ENCODE measurements at places on chromosomes 7 and 10.

DNA sequence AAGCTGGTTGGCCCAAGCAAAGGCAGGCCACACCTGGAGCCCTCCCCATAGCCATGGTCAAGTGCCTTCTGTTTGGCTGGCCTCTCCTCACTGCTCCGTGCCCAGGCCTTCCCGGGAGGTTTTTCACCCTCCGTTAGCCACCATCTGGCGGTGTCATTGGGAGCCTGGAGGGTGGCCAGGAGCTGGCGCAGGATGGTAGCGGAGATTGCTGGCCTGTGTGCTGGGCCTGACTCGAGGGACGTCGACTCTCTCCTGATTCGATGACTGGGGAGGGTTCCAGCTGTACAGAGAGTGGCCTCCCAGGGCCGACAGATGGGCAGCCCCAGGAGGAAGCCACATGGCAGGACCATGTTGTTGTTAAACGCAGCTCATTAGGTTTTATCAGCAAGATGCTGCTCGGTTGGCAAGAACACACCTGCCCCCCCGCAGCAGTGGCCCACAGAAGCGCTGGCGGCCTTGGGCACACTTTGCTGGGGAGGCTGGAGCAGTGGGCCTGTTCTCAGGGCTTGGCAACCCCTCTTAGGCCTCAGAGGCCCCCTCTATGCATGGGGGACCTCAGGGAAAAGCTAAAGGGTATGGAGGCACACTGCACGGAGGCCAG lies 64.0 kb upstream of the CACUL1 start:
- no peak for DNase-seq

GRCh38 chr7:159117366-159118196 lies 27.1 kb downstream of the VIPR2 start:
- DNase-seq = no peak

DNA sequence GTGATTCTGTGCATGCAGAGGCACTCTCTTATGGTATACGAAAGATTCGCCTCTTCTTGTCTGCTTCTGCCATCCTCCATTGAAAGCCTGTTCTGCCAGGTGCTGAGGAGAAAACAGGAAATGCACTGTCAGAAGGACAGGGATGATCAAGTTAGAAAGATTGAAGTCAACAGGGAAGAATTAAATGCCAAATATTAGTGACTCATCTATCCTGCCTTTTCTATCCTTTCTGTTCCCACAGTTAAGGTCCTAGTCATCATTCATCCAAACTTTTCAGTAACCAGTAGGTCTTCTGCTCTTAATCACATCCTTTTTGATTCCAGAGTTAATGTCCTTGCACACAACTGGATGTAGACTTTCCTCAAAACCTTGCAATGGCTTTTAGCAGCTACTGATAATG lies 4.8 kb upstream of the ZNF783 start:
- no peak for DNase-seq

DNA sequence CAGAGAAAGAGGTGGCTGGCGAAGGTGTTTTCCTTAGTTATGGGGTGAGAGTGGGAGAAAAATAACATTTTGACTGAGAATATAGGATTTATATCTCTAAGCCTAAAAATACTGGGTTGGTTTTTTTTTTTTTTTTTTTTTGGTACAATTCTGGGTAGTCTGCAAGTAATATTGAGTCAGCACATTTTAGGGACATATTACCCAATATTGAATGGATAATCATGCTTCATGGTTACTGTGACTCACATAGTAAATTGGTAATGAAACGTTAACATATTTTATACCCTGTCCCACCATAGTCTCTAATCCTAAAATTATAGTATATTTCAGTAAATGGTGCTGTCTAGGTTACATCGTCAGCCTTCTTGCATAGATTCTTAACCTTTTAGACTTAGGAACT lies 91.4 kb downstream of the TPST1 start:
- no peak for DNase-seq

GRCh38 chr10:55820071-55820470 lies 541.0 kb downstream of the ZWINT start:
- no peak for DNase-seq

DNA sequence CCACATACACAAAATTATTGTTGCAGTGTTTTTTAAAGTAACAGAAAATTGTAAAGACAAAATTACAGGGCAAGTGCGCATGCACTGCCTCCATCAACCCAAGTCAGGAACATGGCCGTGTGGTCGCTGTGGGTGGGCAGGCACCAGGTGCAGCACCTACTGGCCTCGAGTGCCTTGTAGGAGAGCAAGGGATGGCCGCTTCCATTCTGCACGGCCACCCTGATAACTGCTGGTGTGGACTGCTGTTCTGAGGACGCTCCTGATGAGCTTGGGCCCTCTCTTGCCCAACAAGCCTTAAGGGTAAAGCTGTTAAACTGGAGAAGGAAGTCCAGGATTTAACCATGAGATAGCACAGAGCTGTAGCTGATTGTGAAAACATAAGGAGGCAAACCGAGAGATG lies 124.6 kb upstream of the PPP1R9A start:
- DNase-seq = no peak

GRCh38 chr7:71566991-71567390 lies 435.0 kb downstream of the GALNT17 start:
- no peak for DNase-seq

- DNase-seq = no peak
Measured at GRCh38 chr10:30778769-30779168, 149.2 kb upstream of the LYZL2 start.

GRCh38 chr7:114530057-114530611 lies 115.5 kb downstream of the FOXP2 start:
- DNase-seq = peak; percentile 33

DNA sequence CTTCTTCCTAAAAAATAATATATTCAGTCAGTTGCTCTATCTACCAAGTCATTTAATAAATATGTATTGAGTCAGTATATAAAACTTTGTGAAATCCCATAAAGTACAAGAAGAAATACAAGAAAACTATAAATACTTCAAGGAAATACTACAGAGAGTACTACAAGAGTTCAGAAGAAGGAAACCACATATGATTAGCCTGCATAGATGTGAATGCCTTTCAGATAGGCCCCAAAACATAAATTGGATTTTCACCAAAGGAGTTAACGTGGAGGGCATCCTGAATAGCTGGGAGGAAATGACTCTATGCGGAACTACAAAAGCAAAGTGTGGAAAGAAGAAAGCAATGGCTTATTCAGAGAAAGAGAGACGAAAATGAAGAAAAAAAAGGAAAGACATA lies 120.1 kb downstream of the LRRN3 start:
- no peak for DNase-seq

DNA sequence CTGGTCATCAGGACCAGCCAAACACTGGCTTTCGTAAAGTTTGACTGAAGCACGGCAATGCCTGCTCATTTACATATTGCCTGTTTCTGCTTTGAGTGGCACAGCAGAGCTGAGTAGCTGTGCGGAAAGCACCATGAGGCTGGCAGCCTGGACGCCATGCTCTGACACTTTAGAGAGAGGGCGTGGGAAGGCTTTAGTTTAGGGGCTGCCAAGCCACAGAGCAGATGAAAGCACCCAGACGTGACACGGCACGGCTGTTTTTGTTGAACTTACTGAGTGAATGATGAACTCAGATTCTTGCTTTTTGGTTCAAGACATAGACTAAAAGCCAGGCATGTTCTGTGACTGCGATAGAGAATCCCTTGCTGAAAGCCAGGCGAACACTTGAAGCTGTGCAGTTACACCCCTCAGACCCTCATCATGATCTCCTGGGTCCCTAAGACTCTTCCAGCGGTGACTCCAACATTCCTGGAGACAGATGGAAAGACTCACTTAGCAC lies 182.1 kb downstream of the ZMYND11 start:
- no peak for DNase-seq

- no peak for DNase-seq
Measured at GRCh38 chr10:49300140-49300974, 1.4 kb downstream of the C10orf71 start.

GRCh38 chr10:54496852-54497251 lies 304.2 kb downstream of the PCDH15 start:
- no peak for DNase-seq

DNA sequence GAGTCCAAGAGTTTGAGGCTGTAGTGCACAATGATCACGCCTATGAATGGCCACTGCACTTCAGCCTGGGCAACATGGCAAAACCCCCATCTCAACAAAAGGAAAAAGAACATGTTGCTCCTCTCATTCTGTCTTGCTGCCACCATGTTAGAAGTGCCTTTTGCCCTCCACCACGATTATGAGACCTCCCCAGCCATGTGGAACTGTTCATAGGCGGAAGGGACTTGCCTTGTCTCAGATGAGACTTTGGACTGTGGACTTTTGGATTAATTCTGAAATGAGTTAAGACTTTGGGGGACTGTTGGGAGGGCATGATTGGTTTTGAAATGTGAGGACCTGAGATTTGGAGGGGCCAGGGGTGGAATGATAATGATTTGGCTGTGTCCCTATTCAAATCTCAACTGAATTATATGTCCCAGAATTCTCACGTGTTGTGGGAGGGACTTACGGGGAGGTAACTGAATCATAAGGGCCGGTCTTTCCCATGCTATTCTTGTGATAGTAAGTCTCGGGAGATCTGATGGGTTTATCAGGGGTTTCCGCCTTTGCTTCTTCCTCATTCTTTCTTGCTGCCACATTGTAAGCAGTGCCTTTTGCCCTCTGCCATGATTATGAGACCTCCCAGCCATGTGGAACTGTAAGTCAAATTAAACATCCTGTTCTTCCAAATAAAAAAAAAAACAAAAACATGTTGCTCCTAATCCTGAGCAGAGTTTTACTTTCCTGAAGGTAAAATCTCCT lies 22.3 kb downstream of the DLG5 start:
- no peak for DNase-seq

GRCh38 chr7:72462311-72462710 lies 50.2 kb upstream of the CALN1 start:
- no peak for DNase-seq

- DNase-seq = no peak
Measured at GRCh38 chr7:101538596-101539459, 90.3 kb downstream of the MYL10 start.

- DNase-seq = no peak
Measured at GRCh38 chr7:6007386-6007785, 1.5 kb downstream of the PMS2 start.

DNA sequence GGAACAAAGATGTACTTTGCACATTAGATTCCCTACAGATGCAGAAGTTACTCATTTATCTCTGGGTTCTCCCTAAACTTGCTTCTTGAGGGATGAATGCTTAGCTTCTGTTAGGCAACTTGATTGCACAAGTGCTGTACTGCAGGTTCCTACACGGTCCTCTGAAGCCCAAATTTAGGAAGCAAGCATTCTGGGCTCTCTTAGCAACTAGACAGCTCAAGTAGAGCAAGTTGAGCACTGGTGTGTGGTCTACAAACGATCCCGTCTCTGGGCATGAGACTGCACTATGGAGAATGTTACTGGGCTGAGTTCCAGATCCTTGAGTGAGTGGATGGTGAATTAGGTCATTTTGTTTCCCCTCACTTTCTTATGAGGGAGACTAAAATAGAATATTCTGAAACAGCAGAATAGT lies 14.3 kb downstream of the SEMA3D start:
- DNase-seq = no peak

GRCh38 chr10:28241741-28242399 lies 61.0 kb downstream of the MPP7 start:
- DNase-seq = no peak

- no peak for DNase-seq
Measured at GRCh38 chr10:127577376-127578258, 28.5 kb downstream of the NPS start.

- no peak for DNase-seq
Measured at GRCh38 chr10:15369256-15370211, 1.6 kb downstream of the FAM171A1 start.

DNA sequence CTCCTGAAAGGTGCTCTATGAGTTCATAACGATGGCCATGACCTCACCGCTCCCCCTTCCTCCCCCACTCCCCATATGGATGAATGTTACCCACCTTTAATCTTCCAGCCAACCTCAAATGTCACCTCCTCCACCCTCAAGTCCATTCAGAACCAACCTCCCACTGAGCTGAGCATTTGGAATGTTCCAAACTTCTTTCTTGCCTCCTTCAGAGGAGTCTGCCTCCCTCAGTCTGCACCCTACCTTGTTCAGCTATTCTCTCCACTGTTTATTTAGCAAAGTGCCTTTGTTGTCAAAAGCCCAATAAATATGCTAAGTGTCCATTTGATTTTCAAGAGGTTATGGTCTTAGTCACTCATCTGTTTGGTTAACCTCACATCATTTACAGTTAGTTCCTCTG lies 22.9 kb upstream of the MTPAP start:
- DNase-seq = no peak

DNA sequence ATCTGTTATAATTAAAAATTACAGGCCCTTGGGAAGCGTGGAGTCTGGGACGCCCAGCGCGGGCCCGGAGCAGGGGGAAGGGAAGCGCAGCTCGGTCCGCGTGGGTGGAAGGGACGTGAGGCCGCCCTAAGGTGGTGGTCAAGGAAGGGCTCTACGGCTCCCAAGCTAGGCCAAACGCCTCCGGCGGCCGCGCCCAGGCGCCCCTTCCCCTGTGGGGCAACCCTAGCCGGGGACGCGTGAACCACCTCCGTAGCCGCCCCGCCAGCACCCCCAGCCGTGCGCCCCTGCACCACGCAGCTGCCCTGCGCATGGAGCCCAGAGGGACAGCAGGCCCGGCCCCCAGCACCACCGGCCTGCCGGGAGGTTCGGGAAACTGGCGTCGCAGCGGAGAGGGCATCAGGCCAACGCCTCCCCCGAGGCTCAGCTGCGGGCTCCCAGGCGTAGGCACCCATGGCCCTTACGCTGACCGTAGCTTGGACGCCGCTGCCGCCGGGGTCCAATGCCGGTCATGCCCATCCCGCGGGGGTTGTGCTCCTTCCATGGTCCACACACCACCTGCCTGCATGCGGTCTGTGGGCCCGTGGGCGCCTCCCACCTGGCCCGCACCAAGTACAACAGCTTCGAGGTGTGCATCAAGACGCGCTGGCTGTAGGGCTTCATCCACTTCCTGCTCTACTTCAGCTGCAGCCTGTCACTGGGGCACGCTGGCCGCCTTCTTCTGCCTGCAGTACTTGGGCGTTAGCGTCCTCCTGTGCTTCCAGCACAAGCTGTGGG lies 166.7 kb downstream of the SEPTIN7 start:
- no peak for DNase-seq

- DNase-seq = no peak
Measured at GRCh38 chr7:42315631-42316030, 78.6 kb upstream of the GLI3 start.

- no peak for DNase-seq
Measured at GRCh38 chr7:97012365-97013133, 7.2 kb downstream of the DLX6 start.

- DNase-seq = no peak
Measured at GRCh38 chr7:16646472-16647072, 591 bp downstream of the BZW2 start.

GRCh38 chr10:51186361-51186760 lies 112.1 kb downstream of the PRKG1 start:
- no peak for DNase-seq

- peak; percentile 36 for DNase-seq
Measured at GRCh38 chr10:95183271-95184230, 10.5 kb upstream of the ACSM6 start.

GRCh38 chr10:76281659-76282058 lies 850.2 kb downstream of the LRMDA start:
- no peak for DNase-seq

DNA sequence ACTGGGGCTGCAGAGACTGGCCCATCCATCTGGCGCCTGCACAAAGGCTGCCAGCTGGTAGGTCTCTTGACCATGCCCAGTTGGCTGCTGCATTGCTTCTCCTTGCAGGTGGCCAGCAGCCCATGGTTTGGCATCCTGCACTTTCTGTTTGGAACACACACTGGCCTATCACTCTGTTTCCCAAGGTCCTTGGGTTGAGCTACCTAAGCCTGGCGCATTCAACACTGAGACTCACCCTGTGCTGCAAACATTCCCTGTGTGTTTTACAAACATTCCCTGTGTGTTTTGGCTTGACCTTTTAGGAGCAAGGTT lies 55.5 kb downstream of the TACR2 start:
- DNase-seq = no peak
